ENCODE measurements at places on chromosomes 2 and 18.

DNA sequence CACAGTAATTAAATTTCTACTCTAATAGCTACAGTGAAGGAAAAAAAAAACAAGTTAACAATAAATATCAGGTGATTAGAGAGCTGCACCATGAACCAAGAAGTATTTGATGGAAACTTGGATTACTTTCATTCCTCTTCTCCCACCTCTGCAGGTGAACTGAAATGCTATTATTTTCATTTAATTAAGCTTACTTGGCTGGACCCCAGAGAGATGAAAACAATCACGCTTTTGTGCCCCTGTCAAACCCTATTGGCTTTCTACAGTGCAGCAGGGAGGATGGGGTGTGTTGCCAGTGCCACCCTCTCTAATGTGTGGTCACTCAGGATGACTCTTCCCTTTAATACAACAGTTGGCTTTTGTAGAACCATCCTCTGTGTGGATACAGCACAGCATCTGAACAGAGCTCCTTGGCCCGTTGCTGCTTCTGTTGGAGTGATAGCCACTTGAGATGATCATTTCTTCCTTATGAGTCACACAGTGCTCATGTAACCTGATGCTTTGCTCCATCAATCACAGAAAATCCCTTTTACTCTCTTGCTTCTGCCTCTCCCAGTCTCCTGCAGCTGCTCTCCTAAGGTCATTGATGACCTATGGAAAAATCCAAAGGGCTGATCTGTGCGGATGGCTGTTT, 5.5 kb upstream of the ARL4C start:
- DNase-seq, result no peak

GRCh38 chr2:197145471-197146056, 165.0 kb downstream of the ANKRD44 start:
- no peak for DNase-seq

GRCh38 chr18:48324651-48325050, 84.5 kb downstream of the ZBTB7C start:
- DNase-seq, result no peak

DNA sequence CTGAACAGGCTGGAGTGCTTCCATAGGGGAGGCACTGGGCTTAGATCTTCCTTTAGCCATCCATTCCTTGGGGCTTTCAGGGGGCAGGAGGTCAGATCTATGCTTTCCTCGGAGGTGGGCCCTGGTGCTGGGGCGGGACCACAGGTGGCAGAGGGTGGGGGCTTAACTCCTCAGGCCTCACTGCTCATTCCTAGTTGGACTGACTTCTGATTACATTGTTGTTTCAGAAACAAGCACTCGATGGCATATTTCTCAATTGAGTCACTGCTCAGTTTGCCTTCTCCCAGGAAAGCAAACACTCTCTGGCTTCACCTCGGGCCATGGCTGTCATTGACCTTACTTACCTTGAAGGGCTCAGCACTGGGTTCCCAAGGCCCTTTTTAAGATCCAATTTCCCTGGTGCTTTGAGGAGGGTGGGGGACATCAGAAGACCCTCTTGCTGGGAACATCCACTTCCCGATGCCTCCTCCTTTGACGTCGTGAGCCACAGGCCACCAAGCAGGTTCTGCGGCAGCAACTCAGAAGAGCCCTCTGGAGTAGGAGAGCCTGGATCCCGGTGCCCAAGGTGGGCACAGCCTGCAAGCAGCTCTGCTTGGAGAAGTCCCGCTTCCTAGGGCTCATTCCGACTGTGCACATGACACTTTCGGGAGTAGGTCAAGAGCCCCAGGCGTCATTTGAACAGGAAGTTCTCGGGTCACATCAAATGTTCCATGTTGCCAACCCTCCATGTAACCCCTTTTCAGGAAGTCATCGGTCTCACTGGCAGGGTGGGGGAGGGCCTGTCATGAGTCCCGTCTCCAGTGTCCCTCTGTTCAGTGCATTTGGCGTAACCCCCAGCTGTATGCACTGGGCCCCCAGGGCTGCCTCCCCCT, 40.6 kb downstream of the SDC1 start:
- DNase-seq, result no peak

DNA sequence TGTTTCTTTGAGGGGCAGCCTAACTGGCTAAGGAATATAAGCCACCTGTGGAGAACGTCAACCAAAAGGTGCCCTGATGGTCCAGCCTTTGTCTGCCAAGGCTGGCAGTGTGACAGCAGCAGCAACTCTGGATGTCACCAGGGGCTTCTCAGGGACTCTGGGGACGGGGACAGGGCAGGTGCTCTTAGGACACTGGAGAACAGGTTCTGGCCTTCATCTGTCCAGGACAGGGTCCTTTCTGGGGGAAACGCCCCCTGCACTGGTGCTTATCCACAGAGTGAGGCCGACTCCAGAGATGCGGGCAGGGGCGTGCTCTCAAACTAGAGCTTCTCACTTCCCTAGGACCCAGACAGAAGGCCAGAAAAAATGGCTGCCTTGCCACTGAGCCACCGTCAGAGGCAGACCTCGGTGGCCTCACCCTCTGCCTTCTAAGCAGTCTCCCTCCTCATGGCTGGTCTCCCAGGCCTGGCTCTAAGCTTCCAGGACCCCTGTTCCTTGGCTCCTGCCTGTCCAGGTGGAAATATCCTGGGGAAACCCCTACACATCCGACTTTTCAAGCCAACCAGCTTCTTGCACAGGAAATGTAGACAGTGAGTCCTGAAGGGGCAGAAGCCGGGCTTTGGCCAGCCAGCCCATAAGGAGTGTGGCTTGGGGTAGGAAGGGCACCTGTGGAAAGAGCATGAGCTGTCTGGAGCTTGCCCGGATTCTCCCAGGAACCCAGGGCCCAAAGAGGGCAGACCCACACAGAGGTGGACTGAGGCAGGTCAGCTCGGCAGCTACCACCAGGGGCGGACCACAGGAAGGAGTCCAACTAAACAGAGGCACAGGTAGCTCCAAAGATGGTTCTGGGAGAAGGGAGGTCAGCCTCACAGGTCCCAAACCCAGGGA, 11.3 kb upstream of the SFXN5 start:
- DNase-seq, result peak; percentile 78

DNA sequence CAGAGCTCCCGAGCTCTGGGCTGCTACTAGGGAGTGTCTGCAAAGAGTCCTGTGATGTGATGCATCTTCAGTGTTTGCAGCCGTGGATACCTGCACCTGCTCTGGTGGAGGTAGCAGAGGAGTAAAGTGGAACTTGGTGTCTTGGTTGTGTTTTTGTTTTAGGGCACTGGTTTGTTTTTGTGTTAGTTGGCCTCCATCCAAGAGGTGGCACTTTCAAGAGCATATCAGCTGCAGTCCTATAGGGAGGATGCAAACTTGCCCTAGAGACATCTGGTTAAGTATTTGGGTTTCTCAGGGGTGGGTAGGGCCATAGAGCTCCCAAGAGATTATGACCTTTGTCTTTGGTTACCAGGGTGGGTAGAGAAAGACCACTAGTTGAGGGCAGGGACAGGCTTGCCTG, 1249.0 kb upstream of the FAM98A start:
- no peak for DNase-seq

DNA sequence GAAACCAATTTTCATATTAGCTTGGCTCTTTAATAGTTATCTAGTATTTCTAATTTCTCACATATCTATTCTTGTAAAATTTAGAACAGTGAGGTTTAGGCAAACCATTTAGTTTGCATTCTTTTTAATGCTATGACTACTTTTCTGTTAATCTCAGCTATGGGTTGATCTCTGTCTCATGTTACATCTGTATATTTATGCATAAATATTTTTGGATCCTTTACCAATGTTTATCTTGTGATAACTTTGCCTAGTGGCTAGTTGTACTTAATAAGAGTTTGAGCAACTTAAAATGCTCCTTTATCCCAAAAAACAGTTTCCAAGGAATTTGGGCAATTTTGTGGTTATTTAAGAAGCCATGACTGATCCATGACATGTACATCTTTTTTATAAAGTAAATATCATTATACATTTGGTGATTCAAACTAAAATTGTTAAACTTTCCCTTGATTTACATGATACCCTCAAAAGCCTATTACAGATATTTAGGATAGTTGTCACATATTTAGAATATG, 86.3 kb downstream of the R3HDM1 start:
- DNase-seq, result no peak

DNA sequence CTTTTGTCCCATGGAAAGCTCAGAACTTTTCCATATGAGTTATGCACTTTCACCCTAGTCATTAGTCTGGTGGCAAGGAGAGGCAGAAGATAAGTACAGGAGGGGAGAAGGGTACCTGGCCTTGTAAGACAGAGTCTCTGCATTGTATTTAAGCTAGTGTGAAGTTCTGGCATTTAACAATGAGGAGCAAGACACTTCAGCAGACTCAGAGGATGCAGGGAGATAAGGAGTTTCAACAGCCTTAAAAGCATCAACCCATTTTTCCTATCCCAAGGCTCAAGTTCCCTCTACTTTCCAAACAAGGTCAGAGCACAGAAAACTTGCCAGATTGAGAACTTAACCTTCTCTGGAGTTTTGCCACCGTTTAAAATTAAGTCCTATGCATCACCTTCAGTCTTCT, 348.2 kb upstream of the VRK2 start:
- no peak for DNase-seq

DNA sequence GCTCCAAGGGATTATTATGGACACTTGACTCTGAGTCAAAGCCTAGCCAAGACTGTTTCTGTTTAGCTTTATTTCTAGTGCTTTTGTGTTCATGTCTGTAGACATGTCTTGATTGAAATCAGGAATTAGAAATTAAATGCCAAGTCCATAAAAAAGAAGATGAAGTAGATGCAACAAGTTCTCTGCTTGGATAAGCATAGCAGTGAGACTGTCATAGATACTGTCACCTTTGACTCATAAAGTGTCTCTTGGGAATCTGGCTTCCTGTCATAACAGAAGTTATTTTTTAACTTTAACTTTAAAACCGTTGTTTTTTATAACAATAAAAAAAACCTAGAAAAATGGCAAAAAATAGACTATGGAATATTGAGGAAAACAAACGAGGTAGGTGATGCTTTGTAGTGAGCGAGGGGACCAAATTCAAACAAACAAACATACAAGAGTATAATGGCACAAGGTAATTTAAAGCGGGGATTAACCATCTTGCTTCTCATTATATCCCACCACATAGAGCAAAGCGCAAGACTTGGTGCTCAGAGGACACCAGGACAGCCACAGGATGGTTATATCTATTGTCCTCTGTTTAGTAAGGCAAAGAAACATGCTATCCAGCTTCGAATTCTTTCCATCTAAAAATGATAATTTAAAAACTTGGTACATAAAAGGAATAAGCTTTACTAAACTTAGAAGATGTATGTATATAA, 64.6 kb downstream of the CD226 start:
- DNase-seq, result no peak

- no peak for DNase-seq
Measured at GRCh38 chr2:138846216-138846821, 66.1 kb upstream of the NXPH2 start.

GRCh38 chr18:9825571-9826073, 60.2 kb upstream of the TXNDC2 start:
- peak; percentile 46 for DNase-seq

- no peak for DNase-seq
Measured at GRCh38 chr2:134217924-134218323, 35.9 kb upstream of the MGAT5 start.

DNA sequence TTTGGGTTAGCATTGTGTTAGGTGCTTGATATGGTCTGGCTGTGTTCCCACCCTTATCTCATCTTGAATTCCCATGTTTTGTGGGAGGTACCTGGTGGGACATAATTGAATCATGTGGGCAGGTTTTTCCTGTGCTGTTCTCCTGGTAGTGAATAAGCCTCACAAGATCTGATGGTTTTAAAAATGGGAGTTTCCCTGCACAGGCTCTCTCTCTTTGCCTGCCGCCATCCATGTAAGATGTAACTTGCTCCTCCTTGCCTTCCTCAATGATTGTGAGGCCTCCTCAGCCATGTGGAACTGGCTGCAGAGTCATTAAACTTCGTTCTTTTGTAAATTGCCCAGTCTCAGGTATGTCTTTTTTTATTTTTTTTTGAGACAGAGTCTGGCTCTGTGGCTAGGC, 2.8 kb downstream of the MSH2 start:
- DNase-seq, result no peak

GRCh38 chr18:78716022-78716421, 263.6 kb upstream of the SALL3 start:
- DNase-seq, result no peak

- no peak for DNase-seq
Measured at GRCh38 chr2:233354500-233354924, 218 bp downstream of the DGKD start.

- no peak for DNase-seq
Measured at GRCh38 chr2:141055531-141055930, 1075.3 kb downstream of the LRP1B start.

GRCh38 chr18:49015886-49016647, 65.3 kb upstream of the SMAD7 start:
- peak; percentile 76 for DNase-seq

DNA sequence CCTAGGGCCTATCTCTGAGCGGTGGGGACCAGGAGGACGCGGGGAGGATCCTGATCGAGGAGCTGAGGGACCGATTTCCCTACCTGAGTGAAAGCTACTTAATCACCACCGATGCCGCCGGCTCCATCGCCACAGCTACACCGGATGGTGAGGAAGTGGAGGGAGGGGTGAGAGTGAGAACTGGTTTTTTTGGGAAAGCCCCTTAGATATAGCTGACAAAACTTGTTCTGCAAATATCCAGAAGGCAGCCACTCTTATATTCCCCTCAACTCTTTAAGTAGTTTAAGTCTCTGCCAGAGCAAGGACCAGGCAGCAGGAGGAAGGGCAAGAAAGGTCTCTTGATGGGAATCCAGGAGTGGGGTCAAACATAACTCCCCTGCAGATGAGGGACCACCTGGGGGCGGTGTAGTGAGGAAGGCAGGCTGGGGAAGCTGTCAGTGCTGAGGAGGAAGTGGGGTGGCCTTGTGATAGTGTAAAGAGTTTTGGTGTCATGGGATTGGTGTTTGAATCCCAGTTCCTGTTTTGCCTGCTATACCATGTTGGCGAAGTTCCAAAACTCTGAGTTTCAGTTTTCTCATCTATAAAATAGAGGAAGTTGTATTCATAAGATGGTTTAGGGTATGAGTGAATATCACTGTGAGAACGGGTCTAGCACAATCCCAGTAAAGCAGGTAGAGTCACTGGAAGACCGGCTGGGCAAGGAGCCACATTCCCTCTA, 3.4 kb downstream of the NAGK start:
- DNase-seq, result peak; percentile 80

- no peak for DNase-seq
Measured at GRCh38 chr18:32771871-32772580, 797 bp downstream of the KLHL14 start.

GRCh38 chr2:127012215-127012614, 94.7 kb downstream of the BIN1 start:
- no peak for DNase-seq

GRCh38 chr2:96822786-96823185, 6.7 kb downstream of the CNNM3 start:
- no peak for DNase-seq

- DNase-seq, result peak; percentile 48
Measured at GRCh38 chr2:70087702-70088597, 673 bp downstream of the PCBP1 start.

- DNase-seq, result no peak
Measured at GRCh38 chr2:239593455-239593854, 192.6 kb upstream of the HDAC4 start.
